ENCODE measurements at places on chromosomes 2 and 18.

- no peak for DNase-seq
Observed at GRCh38 chr2:83850071-83850725, 608.9 kb downstream of the SUCLG1 start.

- no peak for DNase-seq
Observed at GRCh38 chr2:198053148-198053547, 248.8 kb downstream of the PLCL1 start.

DNA sequence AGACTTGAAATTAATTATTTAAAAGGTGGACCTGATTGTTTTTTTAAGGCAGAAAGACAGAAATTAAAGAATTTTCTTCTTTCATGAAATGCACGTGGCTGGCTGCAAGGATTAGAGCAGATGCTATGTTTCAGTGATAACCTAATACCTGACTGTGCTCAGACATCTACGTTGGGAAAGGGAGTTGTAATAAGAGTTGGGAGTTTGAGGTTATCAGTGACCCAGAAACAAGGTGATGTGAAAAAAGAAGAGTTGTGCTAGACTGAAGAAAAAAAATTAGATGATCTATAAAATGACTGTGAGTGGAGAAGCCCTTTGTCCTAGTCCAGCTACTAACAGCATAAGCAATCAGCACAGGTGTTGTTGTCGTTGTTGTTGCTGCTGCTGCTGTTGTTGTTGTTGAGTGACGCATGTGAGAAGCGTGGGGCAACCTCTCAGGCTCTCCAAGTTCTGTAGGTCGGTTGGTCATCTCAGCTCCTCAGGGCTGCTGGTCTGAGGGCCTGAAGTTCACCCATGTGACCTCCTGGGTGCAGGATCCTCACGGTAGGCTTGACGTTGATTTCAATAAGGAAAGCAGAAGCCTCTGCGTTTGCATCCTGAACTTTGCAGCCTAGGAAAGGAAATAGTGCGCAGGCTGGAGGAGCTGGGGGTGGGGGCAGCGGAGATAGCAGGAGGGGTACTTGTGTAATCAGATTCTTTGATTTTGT lies 7.6 kb downstream of the POU3F3 start:
- DNase-seq = no peak

- DNase-seq = no peak
Observed at GRCh38 chr2:55112229-55113031, 62.2 kb upstream of the RTN4 start.

- DNase-seq = no peak
Observed at GRCh38 chr2:207230261-207231105, 64.7 kb upstream of the KLF7 start.

- DNase-seq = no peak
Observed at GRCh38 chr2:202429164-202429980, 53.2 kb downstream of the BMPR2 start.

DNA sequence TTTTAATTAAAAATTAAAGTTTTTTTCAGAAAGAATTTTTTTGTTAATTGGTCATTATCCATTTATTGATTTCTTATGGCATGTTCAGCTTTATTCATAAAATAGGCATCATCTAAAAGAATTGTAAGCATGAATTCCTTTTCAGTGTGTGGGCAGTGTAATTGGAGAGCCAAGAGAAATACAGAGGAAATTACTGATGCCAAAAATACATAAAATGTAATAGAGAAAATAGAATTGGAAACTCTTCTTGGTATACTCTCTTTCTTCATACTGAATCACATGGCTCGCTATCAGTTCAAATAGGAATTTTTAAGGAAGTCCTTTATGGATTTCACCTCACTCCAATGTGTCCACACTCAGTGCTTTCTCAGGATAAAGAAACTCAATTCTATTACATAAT lies 663.6 kb upstream of the NRXN1 start:
- DNase-seq = no peak

- no peak for DNase-seq
Observed at GRCh38 chr2:152473151-152473857, 138.3 kb downstream of the FMNL2 start.

DNA sequence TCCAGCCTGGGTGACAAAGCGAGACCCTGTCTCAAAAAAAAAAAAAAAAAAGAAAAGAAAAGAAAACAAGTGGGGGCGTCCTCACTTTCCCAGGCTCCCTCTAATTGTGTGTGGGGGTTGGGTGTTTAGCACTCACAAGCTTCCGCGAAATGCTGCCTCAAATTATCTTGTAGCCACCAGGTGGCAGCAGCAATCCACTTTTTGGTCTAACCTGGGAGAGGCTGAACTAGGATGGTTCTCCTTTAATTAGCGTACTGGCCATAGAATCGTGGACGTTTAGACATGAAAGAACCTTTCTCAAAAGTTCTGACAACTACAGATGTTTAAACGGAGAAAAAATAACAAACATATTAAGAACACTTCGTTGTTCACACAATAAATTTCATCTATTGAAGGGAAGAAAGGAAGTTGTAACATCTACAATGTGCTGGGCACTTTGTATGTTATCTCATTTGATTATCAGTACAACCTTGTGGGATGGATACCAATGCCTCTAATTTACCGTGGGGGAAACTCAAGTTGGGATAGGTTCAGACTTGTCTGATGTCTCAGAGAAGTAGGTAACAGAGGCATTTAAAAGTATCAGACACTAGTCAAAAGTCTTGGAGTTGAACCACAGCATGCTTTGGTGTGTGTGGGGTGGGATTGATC lies 122.7 kb upstream of the NABP1 start:
- peak; percentile 74 for DNase-seq

GRCh38 chr2:150781142-150781541 lies 293.7 kb upstream of the RND3 start:
- no peak for DNase-seq

DNA sequence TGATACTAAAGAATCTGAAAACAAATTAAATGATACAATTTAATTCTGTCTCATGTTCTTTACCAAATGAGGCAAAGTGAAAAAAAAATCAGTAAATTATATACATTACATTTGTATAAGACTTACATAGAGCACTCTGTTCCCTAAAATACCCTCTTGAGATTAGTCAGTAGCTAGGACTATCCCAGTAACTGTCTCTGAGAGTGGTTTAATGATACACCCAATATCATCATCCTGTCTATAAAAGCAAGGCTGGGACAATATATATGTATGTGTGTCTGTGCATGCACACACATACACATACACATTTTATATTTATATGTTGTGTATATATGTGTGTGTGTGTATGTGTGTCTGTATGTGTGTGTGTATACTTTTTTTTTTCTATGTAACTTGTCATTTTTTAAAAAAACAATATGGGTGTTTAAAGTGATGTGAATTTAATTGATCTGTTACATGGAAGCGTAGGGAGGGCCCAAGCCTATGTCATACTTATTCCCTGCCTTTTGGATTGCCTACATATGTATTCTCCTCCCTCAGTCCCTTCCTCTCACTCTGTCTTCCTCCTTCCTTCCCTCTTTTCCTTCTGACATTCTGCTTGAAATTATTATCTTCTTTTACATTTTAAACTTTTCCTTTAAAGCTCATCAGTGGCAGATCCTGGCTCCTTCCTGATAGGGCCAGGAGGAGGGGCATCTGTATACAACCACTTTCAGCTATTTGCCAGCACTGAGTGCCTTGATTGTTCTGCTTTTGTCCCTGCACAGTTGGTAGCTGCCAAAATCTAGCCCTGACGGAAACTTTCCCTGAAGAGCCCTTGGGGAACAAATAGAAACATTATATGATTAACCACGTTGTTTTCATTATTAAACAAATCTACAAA lies 6.8 kb downstream of the ASXL3 start:
- no peak for DNase-seq

DNA sequence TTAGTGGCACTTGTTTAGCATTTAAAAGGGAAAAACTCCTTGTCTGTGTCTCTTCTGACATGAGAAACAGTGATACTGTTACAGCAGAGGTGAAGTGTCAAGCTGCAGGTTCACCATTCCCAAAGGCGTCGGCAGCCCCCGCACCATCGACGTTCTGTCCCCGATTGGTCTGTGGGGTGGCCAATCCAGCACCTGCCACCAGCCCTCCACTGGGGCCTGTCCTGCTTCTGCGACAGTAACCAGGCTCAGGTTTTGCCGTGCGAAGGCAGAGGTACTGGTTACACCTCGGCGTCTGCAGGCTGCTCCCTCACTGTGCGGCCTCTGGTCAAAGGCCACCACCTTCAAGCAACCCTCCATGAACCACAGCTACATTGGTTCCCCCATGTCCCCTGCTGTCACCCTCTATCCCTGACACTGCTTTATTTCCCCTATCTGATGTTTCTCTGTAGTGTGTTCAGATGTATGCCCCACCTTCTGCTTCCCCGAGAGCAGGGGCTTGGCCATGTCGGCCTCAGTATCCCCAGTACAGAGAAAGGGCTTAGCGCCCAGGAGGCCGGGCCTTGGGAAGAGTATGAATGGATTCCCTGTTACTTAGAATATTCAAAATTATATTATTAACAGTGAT lies 8.6 kb upstream of the ESPNL start:
- DNase-seq = no peak

DNA sequence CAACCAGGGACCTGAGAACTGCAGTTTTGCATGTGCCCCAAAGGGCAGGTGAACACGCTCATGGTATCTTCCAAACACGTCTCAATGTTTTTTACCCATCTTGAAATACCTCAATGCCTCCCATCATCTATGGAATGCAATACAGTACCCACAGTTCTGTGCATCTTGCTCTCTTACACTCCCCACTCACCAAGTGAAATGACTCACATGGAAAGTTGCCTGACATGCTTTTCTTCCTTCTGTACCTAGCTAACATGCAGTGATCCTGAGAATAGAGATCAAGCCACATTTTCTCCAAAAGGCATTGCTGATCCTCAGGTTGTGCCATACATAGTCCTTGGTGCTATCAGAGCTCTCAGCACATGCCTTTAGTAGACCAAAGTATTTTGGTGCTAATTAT lies 373.9 kb downstream of the GPD2 start:
- no peak for DNase-seq

DNA sequence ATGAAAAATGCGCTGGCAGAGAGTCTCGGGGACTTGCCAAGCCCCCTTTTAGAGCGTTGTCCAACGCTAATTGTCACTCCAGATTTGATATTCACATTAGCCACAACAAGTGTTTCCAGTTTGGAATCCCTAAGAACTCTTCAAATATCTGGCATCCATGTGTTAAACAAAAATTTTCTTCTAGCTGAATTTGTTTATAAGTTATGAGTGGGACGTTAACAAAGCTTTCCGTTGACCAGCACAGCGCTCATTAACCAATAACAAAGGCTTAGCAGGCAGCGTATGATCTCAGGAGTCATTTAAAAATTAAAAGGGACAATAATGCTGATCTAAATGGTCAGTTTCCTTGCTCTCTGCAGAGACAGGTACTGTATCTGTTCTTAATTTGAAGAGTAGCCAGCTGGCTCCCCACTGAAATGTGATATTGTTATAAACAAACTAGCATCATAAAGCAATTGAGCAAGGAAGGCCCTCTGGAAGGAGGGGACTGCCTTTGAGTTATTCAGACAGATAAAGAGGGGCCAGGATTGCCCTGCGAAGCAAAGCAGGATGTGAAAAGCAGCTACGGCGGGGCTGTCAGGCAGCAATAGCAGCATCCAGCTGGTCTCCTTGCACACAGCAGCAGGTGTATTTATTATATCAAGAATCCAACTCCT lies 337.2 kb upstream of the SALL3 start:
- no peak for DNase-seq

DNA sequence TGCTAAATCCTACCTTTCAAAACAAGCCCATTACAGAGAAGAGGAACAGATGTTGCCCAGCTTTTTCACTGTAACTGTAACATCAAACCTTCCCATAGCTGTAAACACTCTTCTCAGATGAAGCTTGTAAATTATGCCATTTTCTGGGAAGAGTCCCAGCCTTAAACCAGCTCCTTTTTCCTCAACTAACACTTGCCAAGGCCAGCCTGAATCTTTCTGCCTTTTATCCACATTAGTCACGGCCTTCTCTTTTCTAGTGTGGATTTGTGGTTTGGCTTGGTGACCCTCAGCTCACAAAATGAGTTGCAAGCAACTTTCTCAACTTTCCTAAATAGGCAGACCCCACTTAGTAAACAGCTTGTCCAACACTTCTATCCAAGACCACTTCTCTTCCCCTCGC lies 90.2 kb downstream of the CABLES1 start:
- DNase-seq = no peak

GRCh38 chr2:168962636-168963035 lies 61.5 kb downstream of the G6PC2 start:
- no peak for DNase-seq

GRCh38 chr2:100291152-100291970 lies 30.9 kb downstream of the LONRF2 start:
- DNase-seq = peak; percentile 24

DNA sequence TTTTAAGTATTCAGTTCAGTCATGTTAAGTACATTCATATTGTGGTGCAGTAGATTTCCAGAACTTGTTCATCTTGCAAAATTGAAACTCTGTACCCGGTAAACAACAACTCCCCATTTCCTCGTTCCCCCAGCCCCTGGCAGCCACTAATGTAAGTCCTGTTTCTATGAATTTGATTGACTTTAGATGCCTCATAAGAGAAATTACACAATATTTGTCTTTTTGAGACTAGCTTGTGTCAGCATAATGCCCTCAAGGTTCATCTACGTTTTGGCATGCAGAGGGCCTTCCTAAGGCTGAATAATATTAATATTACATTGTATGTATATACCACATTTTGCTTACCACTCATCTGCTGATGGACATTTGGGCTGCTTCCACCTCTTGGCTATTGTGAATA lies 30.9 kb downstream of the METTL21A start:
- no peak for DNase-seq

GRCh38 chr2:171084128-171084527 lies 76.6 kb downstream of the TLK1 start:
- DNase-seq = no peak

DNA sequence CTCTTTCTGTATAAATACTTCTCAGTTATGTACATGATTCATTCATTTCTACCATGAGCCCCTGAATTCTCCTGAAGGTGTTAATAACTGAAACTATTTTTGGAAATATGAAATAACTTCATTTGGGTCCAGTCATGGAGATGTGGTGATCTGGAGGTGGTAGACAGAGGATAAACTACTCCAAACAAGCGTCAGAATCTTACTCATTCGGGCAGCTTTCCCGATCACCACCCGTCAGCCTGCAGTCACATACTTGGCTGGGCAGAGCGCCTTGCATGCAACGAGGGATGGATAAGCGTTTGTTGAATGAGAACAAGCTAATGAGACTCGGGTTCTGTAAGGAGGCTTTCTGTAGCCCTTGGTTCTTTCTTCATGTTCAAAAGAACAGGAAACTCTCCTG lies 222.7 kb downstream of the CD226 start:
- no peak for DNase-seq

DNA sequence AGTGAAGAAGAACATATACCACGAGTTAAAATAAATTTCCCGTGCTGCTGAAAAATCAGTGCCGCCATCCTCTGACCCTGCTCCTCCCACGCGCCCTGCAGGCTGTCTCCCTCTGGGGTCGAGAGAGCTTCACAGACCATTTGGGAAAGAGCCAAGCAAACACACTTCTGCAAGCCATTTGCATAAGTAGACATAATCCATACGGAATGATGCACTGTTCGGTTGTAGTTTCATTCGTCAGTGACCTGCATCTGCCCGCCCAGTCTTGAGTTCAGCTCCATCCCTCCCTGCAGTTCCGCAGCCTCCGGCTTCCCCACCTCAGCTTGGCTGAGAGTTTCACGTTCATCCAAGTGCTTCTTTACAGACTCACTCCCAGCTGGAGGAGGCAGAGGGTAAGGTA lies 69.6 kb downstream of the TRAPPC12 start:
- DNase-seq = no peak

- no peak for DNase-seq
Observed at GRCh38 chr2:160942476-160943142, 217.6 kb upstream of the TANK start.

- no peak for DNase-seq
Observed at GRCh38 chr2:43228756-43229659, 2.6 kb upstream of the ZFP36L2 start.

All from CD4-positive, alpha-beta T cell treated with Interleukin-15 for 1 hour (primary cell).